ENCODE measurements at places on chromosomes 6 and 20.

DNA sequence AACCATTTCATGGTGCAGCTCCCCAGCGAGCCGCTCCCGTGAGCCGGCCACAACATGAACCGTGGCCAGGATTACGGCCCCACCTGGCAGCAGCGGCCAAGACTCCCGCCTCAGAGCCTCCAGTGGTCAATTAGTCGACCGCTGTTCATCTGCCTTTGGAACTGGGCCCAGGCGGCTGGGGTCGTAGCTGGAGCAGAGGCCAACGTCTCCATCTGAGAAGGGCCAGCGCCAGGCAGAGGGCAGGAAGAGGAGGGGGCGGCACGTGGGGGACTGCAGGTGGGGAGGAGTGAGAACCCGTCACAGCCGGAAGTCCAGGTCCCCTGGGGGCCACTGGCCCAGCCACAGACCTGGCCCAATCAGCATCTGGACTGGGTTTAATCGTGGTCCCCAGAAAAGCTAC lies 184.3 kb downstream of the TAF4 start:
- no peak for DNase-seq

DNA sequence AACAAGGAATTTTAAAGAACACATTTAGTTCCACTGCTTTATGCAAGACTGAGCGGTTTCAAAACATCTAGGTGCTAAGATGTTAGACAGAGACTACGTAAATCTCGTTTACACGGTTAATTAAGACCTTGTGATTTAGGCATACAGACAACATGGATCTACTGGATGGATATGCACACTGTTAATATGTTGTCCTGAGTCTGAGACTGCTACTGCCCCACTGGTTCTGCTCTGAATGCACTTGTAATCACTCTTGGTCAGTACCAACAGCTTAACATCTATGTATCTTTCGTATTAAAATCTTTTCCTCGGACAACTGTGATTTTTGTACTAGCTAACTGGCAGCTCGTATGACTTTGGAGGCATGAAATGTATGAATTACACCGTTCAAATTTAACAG lies 3.1 kb downstream of the MAN1A1 start:
- DNase-seq = no peak

GRCh38 chr6:132004668-132005067 lies 53.5 kb upstream of the CCN2 start:
- DNase-seq = no peak

DNA sequence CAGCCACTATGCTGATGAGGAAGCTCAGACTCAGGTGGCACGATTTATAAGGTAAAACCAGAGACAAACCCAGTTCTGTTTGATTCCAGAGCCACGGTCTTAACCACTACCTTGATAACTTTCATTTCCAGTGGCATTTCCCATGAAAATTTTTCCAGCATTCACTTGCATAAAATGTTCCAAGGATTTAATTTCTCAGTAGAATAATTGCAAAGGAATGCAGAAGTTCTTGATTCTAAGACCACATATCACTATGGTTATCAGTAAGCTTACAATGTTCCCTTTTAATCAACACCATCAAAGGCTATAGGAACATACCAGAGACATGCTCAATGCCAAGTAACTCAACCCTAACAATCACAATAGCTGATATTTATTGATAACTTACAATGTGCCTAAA lies 306.0 kb upstream of the HS3ST5 start:
- no peak for DNase-seq

GRCh38 chr6:33431880-33432541 lies 12.1 kb downstream of the SYNGAP1 start:
- no peak for DNase-seq

Data from activated effector memory CD4-positive, alpha-beta T cell treated with Interleukin-2 at 50 U/mL for 16 hours (primary cell).